ENCODE measurements at places on chromosomes 11 and 22. TPM values are rescaled to one million over a fixed set of nuclear protein-coding genes. Genes with fewer than 3 reads are reported as not detected.

- peak; percentile 33 for DNase-seq
Measured at GRCh38 chr22:44369293-44369661, 56.5 kb upstream of the SHISAL1 start.

GRCh38 chr22:36644333-36644757 is 59.2 kb downstream of the CACNG2 start:
- DNase-seq = no peak

DNA sequence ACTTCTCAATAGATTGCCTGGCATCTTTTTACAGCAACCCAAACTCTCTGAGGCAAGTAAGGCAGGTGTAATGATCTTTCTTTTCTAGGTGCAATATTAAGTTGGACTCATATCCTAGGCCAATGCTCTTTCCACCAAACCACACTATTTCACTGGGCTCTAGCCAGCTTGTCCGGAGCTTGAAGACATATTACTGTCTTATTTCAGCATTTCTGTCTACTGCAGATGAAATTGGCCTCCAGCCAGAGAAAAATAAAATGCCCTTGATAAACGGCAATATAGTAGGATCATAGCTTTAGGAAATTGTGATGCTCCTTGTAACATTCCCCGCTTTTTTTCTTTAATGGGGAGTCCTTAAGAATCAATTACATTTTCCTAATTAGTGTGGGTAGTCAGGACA is 48.1 kb downstream of the SPON1 start:
- DNase-seq = no peak

DNA sequence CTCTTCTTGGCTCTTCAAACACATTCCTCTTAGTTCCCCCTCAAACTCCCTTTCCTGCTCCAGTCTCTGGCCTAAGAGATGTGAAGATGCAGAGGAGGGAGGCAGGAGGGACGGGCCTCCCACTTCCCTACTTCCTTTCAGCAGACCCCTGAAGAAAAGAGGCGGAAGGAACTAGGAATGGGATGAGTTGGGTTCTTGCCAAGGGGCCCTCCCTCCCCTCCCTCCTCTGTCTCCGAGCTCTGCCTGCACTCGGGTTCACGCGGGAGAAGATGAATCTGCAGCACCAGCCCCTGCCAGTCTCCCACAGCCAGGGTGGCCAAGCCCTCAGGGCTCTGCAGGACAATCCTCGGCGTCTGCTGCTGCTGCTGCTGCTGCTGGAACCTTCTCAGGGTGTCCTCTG is 24.3 kb upstream of the PKNOX2 start:
- no peak for DNase-seq

GRCh38 chr11:128290106-128290840 is 297.1 kb downstream of the ETS1 start:
- DNase-seq = peak; percentile 60

DNA sequence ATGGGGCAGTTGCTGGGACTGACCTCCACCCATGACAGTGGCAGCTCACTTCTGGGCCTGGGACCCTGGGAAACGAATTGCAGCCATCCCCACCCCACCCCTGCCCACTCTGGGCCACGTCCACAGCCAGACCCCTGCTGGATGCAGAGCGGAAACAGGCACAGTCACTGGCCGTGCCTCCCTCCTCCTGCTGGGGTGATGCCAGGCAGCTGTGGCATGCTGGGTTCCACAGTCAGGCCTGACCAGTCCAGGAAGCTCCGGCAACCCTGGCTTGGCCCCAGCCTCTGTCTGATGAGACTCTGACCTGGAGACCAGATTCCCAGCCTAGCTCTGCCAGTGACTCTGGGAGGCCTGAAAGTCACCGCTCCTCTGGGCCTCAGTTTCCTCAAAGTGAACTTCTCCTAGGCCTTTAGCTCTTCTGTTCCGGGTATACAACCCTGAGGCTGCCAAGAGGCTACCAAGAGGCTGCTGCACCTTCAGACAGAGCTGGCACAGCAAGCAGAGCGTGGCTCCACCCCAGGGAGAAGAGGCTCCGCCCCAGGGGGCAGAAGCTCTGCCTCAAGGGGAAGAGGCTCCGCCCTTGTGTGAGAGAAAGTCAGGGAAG is 8.9 kb downstream of the SULT4A1 start:
- DNase-seq = no peak

DNA sequence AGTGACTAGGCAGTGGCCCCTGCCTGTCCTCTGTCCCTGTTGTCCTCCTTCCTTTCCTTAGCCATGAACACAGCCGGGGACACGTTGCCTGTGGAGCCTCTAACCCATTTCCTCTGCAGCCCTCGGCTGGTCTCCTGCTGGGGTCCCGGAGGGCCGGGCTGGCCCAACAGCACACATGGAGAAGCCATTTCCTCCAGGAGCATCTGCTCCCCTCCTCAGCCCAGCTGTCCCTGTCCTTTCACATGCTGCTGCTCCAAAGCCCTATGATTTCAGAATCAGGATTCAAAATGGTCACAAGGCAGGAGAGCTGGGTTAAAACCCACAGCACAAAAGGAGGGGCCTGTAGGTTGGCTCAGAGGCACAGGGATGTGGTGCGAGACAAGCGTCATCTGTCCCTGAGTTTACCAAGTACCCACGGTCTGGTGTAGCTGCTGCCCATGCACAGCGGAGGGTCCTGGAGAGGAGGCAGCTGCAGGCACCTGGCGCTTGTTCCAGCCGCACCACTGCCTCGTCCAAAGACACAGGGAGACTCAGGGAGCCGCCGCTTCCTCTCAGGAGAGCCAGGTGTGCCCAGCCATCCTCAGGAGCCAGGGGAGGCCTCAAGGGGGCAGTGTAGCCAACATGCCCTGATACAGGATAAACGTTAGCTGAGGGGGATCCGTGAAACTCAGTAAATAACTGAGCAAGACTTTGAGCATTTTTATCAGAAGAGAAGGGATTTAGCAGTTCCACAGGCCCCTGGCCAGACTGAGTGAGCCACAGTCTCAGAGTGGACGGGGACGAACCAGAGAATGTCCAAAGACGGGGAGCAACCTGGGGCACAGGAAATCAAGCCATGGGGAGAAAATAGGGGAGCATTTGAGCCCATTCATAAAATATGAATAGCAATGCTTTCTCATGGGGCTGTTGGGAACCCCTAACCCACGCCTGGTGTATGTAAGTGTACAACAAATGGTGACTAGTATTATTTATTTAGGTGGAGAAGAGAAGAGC is 3.9 kb upstream of the VSIG10L2 start:
- DNase-seq = peak; percentile 72

DNA sequence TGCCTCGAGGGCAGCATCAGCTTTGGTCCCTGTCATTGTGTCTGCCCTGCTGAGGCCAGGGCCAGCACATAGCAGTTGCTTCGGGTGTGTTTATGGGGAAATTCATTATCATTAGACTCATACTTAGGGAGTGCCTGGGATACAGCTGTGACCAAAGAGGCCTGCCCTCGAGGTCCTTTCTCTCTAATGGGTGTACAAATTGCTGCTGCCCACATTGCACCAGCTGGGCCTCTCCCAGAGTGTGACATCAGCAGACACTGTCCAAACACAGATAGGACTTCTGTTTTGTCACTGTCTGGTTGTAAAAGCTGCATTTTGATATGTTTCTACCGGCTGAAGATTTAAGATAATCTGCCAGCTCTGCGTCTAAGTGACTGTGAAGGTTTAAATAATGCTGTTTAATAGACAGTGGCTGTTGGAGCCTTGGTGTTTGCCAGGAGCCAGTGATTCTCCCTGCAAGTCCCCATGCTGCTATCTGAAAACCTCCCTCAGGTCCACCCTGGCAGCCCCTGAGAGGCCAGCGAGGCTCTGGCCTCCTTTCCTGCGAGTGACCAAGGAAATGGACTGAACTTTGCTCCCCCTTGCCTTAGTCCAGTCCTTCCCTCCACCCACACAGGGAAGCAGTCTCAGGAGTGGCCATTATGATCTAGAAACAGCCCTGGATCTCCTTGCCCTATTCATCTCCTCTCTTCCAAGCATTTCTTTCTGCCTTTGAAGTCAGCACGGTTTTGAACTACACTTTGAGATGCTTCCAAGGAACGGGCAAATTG is 505.2 kb downstream of the TBC1D22A start:
- no peak for DNase-seq

DNA sequence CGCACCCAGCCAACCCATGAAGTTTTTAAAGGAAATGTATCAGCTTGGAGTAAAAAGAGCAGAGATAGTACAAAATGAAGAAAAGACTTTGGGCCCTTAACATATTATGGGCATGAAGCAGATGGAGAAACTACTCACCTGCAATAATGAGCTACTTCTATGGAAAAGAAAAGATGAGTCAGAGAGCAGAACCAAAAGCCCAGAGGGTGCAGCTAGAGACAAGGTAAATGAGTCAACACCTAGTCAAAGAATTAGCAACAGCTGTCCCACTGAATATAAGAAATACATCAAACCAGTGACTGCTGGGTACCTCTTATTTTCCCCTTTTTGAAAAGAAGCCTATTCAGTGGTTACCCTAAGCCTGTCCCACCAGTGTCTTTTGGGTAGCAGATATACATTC is 61.8 kb downstream of the RPL27A start:
- no peak for DNase-seq

DNA sequence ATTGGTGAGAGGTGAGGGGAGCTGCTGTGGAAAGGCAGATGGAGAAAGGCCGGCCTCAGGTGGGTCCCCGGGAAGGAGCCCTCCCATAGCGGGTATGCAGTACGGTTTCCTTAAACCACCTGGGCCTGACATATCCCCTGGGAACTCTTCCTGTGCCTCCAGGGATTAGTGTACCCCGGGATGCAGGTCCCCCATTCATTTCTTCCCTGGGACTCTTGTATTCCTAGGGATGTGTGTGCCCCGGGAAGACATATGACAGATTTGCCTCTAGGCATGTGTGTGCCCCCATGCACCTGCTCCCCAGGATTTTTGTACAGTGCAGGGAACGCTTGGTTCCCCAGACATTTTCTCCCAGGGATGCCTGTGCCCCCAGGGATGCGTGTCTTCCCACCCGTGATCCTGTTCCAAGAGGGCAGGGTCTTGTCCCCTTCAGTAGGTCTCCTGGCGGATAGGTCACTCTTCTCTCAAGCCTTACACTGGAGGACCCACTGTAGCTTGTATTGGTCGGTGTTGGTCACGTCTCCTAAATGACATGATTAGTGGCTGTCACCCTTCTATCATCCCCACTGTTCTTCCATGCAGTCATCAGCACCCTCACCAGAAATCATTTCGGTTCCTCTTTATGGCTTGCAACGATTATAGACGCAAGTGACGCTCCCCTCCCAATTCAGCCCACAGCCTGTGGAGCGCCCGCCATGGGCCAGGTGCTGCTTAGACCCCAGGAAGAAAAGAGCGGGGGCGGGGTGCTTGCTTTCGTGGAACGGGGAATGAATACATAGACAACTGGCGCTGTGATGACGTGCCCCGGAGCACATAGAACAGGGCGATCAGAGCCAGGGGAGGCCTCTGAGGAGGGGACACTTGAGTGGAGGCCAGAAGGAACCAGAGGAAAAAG is 1.3 kb downstream of the PARVB start:
- no peak for DNase-seq

DNA sequence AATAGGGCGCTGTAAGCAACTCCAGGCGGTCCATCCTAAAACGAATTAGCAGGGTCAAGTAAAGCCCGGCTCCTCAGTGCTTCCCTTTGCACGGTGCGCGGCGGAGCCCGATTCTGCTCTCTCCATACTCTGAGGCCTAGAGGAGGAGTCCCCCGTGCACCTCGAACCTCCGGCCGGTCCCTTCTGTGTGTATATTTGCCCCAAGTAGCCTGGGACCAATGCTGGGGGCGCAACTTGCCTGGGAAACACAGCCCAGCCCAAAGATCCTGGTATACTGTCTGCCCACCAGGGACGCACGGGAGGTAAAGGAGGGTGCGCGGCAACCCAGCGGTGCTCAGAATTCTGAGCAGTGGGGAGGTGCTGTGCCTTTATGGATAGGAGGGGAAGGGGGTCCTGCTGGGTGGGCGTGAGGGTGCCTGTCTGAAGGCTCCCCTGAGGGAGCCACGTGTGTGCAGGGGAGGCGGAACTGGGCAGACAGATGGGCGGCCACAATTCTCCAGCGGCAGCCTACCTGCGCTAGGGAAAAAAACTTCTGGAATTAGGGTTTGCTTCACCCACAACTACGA is 4.8 kb upstream of the TBX1 start:
- DNase-seq = no peak

GRCh38 chr11:117606790-117607189 is 190.2 kb downstream of the DSCAML1 start:
- DNase-seq = no peak

- no peak for DNase-seq
Measured at GRCh38 chr11:17890325-17890724, 122.5 kb downstream of the SERGEF start.

DNA sequence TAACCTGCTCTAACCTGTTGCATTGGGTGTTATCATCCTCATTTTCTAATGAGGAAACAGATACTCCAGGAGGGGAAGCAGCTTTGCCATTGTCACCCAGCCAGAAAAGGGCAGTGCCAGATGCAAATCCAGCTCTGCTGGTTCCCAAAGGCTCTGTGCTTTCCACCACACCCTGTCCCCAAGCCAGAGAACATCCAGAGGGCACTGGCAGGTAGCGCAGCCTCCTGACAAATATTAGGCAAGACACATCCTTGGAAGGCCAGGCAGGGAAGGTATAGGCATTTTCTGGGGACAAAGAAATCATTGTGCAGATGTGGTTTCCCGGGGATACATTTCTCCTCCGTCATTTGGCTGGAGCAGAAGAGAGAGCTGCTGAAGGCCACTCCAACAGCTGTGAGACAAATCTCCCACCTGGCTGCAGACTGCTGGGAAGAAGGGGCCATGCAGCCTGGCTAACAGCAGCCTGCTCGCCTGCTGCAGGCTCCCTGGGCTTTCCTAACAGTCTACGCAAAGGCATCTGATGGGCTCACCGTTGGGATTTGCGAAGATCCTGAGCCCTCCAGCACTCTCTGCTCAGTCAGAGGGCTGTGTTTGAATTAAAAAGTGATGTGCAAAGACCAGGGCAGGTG is 93.9 kb upstream of the PITPNB start:
- DNase-seq = no peak

The KRTAP5-10 gene
- total RNA-seq = not detected

The CEP126 gene
- 0.23 TPM for total RNA-seq

The GDPD4 gene
- not detected for total RNA-seq

The MRGPRF gene
- 2.5 TPM for total RNA-seq

The LINC01488 gene
- total RNA-seq = 0.63 TPM

The MFNG gene
- total RNA-seq = 14.4 TPM

All from right lobe of liver (tissue), 6 donors.